ENCODE measurements at places on chromosomes 1 and 21.
A peak's percentile ranks its signal among the peaks of the same experiment; 100 is the strongest.

- peak; percentile 61 for DNase-seq
Measured at GRCh38 chr1:85224734-85225623, 24.2 kb upstream of the SYDE2 start.

DNA sequence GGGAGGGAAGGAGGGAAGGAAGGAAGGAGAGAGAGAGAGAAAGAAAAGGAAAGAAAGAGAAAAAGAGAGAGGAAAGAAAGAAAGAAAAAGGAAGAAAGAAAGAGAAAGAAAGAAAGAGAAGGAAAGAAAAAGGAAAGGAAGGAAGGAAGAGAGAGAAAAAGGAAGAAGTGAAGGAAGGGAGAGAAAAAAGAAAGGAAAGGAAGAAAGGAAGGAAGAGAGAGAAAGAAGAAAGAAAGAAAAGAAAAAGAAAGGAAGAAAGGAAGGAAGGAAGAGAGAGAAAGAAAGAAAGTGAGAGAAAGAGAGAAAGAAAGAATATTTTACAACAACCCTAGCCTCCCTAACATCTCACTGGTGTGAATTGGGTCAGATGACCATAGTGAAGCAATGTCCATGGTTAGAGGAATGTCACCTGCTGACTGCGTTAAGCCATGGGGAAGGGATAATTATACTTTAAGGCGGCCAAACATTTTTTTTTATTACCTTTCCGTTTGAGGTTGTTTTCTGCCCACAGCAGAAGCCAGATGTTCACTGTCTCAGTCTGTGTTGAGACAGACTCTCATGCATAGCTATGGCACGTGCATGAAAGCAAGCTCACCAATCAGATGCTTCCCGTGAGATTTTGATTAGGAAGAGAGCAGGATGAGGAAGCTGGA, 76.4 kb downstream of the SNRPE start:
- no peak for DNase-seq

DNA sequence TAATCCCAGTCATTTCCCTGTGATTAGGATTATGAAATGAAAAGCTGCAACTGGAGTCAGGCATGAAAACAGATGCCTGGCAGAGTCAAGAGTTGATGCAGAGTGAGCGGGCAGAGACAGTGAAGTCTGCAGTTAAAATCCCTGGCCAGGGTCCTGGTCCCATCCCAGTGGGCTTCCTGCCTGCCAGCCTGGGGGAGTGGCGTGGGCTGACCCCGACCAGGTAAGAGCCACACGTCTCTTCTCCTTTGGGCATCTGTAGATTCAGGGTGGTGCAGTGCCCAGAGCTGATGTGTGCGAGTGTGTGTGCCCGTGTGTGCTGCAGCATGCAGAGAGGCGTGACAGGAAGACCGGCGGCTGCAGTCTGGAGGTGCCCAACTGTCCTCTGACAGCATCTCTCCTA, 6.2 kb upstream of the KIAA1614 start:
- no peak for DNase-seq

DNA sequence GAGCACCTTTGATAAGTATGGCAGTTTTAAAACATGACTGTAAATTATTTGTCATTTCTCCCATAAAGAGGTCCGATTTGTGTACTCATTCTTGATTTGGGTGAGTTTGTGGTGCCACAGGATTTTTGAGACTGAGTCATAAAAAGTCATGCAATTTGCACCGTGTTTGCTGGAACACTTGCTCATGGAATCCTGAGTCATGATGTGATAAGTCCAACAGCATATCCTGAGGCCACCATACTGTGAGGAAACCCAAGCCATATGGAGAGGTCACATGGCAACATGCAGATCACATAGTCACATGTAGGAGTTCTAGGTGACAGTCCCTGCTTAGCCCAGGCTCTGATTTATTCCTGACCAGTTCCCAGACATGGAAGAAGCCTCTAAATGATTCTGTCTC, 40.8 kb upstream of the PRRX1 start:
- DNase-seq: no peak

- no peak for DNase-seq
Measured at GRCh38 chr1:38926091-38926490, 15.5 kb downstream of the RHBDL2 start.

DNA sequence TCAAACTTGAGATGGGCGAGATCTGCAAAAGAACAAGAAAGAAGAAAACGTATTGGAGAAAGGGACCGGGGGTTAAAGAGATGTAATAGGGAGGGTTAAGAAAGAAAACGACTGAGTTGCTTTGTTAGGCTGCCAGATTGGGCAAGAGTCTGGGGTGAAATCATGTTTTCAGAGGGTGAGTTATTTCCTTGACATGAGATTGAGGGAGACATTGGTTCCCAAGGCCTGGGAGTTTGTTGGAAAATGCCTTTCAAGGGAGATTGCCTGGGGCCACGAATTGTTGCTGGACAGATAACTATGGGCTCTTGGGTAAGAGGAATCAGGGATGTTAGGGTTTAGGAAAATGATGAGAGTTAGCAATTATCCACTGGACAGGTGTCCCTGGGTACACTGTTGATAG, 776 bp upstream of the CADM3 start:
- no peak for DNase-seq

DNA sequence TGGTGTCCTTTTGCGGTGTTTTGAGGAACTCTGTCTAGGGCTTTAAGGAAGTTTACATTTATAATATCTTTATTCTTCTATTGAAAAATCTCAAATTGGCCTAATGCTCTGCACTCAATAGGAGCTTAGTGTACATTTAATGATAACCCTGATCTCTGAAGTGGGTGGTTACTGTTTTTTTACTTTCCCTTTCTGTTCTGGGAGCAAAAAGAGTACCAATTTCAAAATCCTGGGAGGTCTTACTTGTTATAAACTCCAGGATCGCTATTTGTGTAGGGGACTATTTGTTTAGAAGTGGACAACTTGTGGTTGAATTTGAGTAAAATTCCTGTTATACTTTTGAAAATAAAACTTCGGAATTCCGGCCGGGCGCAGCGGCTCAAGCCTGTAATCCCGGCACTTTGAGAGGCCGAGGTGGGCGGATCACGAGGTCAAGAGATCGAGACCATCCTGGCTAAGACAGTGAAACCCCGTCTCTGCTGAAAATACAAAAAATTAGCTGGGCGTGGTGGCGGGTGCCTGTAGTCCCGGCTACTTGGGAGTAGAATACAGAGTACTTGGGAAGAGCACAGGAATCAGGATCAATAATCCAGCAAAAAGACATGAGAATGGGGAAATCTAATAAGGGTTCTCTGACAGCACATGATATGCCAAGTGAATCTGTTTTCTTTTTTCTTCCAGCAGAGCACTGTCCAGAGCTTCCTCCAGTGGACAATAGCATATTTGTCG, 1.1 kb downstream of the C4BPB start:
- DNase-seq: no peak

GRCh38 chr21:39186676-39187075, 3.4 kb upstream of the PSMG1 start:
- DNase-seq: no peak

DNA sequence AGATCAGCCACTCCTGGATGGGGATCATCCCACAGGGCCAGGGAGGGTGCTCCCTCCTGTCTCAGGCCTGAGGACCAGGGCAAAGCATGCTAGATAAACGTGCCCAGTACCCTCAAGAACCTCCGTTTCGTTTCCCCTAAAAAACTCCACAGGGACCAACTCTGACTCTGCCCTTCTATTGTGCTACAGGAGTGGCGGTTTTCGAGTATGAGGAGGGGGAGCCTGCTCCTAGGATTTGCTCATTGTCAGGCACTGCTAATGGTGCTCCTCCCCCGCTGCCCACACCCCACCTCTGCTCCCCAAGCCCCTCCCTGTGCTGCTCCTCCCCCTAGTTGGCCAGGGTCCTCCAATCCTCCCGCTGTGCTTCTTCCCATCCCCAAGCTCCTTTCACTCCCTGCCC, 32.0 kb downstream of the PGBD5 start:
- no peak for DNase-seq

DNA sequence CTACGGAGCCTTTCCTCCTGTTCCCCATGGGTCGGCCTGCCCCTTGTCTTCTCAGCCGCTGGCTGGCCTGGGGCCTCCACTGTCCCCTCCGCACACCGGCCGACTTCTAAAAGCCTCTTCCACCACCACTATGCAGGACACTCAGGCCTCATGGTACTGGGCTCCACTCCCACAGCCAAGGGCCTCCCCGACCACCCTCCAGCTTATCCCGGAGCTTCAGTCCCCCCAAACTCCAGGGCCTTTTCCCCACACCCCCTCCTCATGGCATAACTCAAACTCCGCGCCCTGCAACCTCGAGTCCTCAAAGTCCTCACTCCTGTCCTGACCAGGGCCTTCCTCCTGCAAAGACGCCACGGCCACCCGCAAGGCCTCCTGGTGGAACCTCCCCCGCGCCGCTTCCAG, 2.0 kb downstream of the LRRC41 start:
- no peak for DNase-seq

DNA sequence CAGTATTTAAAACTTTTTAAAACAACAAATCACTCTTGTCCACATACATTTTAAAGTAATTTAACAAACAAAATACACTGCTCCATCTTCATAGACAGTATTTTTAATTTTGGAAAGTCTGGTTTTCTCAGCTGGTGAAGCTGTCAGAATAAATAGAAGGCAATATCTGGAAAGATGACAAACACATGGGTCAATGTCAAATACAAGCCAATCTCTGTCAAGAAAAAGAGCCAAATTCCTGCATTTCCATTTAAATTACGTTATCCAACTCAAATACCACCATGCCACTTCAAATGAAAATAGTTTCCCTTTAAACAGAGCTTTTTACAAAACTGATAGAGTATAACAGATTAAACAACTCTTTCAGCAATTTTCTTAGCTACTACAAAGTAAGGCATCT, 176.5 kb downstream of the RERE start:
- DNase-seq: no peak

DNA sequence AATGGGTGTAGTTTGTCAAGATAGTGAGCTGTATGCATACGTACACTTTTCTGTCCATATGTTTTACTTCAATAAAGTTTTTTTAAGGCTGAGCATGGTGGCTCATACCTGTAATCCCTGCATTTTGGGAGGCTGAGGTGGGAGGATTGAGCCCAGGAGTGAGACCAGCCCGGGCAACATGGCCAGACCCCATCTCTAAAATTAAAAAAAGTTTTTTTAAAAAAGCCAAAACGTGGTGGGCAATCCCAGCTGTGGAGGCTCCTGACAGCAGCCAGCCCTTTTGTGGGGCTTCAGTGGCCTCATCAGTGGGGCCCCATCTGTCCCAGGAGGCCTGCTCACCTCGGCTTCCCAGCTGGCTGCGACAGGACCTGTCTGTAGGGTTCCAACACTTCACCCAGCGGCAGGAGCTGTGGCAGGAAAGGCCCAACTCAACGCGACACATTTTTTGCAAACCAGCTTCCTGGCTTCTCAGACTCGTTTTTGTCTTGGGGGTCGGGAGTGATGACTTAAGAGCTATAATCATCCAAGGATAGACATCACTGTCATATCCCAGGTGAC, 56.9 kb upstream of the LBR start:
- no peak for DNase-seq

- DNase-seq: no peak
Measured at GRCh38 chr1:224753491-224753890, 137.4 kb downstream of the CNIH3 start.

GRCh38 chr1:7568901-7569524, 202.1 kb upstream of the VAMP3 start:
- DNase-seq: no peak

- DNase-seq: no peak
Measured at GRCh38 chr1:245551536-245551935, 396.8 kb downstream of the KIF26B start.

DNA sequence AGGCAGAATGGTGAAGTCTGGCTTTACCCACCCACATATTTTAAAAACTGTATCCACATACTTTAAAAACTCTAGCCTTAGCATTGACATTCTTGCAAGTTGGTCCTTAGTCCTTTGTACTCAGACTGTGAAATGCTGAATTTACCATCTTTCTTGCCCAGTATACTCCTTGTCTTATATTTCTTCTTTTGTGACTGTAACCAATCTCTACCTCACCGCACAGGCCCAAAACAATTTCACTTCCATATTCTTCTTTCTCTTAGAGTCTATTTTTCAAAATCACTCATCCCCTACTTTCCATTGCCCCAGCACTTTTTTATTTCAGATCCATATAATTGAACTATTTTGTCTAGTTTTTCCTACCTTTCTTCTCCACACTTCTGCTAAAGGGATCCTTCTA, 892.4 kb upstream of the B3GALT2 start:
- no peak for DNase-seq

DNA sequence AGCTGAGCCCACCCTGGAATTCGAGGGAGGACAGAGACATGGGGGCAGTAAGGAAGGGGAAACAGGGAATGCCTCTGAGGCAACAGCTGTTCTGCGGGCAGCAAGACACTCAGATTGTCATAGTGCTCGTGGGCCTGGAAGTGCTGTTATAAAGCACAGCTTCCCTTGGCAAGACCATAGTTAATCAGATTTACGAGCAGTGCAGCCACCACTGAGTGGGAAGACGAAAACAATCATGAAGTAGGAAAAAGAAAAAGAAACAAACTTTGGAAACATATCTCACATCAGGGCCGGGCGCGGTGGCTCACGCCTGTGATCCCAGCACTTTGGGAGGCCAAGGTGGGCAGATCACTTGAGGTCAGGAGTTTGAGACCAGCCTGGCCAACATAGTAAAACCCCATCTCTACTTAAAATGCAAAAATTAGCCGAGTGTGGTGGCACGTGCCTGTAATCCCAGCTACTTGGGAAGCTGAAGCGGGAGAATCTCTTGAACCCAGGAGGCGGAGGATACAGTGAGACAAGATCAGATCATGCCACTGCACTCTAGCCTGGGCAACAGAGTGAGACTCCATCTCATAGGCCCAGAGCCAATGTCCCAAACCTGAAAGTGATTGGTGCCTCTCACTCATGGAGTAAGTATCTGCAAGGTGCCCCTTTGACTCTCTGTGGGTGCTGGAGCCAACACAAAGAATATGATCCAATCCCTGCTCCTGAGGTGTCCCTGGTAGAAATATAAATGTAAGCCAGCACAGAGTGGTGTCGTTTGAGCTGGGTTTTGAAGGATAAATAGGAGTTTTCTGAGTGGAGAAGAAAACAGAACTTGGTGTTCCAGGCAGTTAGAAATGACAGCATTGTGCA, 55.6 kb upstream of the GPR153 start:
- DNase-seq: no peak

GRCh38 chr1:51621161-51621560, 4.3 kb downstream of the OSBPL9 start:
- peak; percentile 3 for DNase-seq

DNA sequence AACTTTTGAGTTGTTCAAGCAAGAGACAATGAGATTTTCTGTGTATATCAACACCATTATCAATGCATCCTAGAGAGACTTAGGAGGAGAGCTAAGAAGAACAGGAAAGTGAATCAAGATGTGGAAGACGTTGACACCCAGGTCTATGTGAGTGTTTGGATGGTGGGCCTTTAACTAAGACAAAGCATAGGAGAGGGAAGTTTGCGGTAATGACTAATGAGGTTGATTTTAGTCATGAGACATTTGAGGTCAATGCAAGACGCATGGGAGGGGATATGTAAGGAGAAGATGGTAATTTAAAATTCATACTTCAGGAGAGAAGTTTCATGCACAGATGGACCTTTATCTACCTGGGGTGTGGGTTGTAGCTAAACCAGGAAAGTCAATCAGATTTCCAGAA, 269.6 kb downstream of the VAV3 start:
- no peak for DNase-seq
